Calu3 (cell line): ENCODE measurements at places on chromosomes 7 and 10. TPM values are rescaled to one million over a fixed set of nuclear protein-coding genes. Genes with fewer than 3 reads are reported as not detected.
A peak's percentile ranks its signal among the peaks of the same experiment; 100 is the strongest.

DNA sequence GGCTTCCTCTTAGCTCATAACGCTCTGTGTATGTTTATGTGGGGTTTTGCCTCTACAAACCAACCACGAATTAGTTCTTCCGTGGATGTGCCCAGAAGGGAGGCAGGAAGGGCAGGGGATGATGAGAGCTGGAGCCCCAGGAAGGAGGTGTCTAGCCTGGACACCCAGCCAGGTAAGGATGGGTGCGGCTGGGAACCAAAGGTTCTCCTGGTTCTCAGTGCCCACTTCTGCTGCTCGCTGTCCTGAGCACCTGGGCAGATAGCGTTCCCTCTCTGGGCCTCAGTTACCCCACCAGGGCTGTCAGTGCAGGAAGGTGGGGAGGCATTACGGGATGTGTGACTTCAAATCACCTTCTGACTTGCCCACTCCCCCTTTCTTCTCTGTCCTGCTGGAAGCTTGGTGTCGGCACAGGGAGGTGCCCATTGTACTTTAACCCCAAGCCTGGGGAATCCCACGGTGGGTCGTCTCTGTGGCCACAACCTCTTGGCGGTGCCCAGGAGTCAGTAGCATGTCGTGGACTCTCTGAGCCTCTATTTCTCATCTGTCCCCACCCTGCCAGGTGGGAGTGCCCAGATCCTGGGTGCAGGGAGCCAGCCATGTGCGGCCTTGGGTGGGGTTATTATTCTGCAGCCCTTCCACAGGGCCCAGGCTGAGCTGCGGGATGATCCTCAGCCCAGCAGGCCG lies 18.7 kb upstream of the PCBD1 start:
- no peak for DNase-seq

GRCh38 chr10:33381451-33382215 lies 47.2 kb upstream of the NRP1 start:
- DNase-seq = no peak

The SPOCK2 gene
- total RNA-seq = 162 and 205 TPM in 2 replicates

The VWDE gene
- total RNA-seq = 20.2 and 21.3 TPM in 2 replicates

GRCh38 chr10:109838592-109839244 lies 84.6 kb downstream of the XPNPEP1 start:
- no peak for DNase-seq

The GSTO2 gene
- 25.7 and 26.7 TPM in 2 replicates for total RNA-seq

DNA sequence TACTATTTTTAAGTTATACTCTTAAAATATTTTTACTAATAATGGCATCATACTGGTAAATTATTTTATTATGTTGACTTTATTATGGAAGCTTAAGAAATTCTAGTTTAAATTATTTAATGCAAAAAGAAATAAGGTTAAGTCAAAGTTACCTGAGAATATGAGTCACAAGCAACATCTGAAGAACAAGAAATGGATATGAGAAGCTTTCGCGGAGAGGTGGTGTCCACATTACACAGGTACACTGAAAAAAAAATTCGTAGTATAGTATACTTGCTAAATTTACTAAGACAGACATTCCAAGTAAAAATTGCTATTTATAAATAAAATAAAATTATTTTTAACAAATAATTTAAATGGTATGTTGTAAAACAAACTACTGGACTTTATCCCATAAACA lies 143.8 kb downstream of the AVL9 start:
- no peak for DNase-seq

DNA sequence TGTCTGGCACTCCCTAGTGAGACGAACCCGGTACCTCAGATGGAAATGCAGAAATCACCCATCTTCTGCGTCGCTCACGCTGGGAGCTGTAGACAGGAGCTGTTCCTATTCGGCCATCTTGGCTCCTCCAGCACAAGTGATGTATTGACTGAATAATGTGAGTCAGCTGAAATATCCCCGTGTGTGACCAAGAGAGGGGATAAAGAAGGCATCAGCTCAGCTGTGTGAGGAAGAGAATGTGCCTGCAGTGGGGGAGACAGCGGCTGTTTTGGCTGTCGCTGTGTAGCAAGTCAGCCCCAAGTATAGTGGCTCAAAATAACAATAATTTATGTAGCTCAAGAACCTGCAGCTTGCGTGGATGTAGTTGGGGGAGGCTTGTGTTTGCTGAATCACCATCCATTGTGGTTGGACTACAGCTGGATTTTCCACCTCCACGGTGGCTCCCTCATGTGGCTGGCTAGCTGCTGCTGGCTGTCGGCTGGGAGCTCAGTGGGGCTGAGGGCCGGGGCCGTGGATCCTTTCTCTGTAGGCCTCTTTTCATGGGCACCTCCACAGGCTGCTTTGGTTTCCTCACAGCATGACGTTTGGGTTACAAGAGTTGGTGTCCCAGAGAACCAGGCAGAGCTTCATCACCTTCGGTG lies 434.5 kb downstream of the CCSER2 start:
- no peak for DNase-seq

The NPSR1 gene
- not detected in 2 replicates for total RNA-seq

DNA sequence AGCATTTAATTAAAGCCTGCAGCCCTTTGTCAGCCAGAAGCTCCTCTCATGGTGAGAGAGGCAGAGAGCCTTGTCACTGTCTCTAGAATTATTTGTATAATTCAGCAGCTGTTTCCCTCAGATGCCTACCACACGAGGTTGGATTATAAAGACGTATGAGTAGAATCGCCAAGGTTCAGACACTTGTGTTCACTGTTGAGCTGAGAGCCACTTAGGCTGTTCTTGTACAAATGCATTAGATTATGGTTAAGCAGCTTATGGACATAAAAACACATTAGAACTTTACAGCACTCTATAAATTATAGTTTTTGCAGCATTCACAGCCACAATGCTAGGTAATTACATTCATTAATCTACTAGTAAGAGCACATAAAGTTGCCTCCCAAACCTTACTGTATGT lies 282.6 kb downstream of the AUTS2 start:
- DNase-seq = no peak

The TMEM229A gene
- total RNA-seq = not detected in 2 replicates

DNA sequence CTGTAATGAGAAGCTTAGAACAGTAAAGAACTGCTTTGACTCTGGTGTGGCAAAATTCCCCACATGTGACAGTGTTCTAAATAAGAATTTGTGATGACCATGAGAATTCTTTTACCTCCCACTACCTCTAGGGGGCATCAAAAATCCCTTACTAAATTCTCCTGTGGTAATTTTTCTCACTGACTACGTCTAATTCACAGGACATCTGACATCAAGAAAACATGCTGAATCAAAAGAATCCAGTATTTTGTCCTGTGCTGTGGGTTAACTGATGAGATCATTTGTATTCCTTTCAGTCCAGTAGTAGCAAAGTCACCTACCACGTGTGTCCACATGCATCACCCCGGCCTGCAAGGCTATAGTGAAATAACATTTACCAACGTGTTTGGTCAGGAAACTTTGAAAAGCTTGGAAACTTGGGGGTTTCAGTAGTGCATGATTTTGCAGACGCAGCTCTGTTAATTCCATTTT lies 103.8 kb downstream of the ATE1 start:
- peak; percentile 4 for DNase-seq

- no peak for DNase-seq
These were observed 19.7 kb downstream of the GPRIN2 start for GRCh38 chr10:46536781-46537180.

- no peak for DNase-seq
These were observed 260.6 kb upstream of the DKK1 start for GRCh38 chr10:52053497-52053896.

The CDNF gene
- total RNA-seq = 2.3 and 2.4 TPM in 2 replicates

GRCh38 chr7:78970440-78970916 lies 483.0 kb downstream of the MAGI2 start:
- no peak for DNase-seq

- no peak for DNase-seq
These were observed 76.6 kb downstream of the GRM3 start for GRCh38 chr7:86720306-86720705.

The ZNF425 gene
- 1.0 and 1.5 TPM in 2 replicates for total RNA-seq

GRCh38 chr7:109637428-109637990 lies 1067.8 kb downstream of the DNAJB9 start:
- DNase-seq = no peak

DNA sequence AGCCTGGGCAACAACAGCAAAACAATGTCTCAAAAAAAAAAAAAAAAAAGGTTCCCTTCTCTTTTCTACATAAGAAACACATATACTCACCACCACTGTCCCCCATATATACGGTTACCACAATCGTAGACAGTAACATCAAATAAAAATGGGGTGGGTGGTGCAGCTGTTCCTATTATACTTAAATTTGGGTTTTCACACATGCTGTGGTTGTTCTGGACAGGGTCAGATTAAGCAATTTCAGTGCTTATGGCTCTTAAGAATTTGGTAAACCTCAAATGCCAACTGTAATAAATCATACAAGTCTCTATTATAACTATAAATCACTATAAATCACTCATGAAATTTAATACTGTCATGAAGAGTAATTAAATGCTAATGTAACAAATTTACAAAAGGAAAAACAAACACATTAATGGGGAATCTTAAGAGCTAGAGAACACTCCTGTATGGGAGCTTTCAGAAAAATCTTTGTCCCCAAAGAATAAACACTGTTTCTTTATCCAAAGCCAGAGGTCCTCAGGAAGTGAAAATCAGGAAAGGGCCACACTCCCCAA lies 143.6 kb downstream of the GLI3 start:
- no peak for DNase-seq

GRCh38 chr10:77173615-77174461 lies 463.8 kb downstream of the KCNMA1 start:
- peak; percentile 83 for DNase-seq

- DNase-seq = peak; percentile 6
These were observed 82.6 kb upstream of the PCGF5 start for GRCh38 chr10:91137822-91138221.

DNA sequence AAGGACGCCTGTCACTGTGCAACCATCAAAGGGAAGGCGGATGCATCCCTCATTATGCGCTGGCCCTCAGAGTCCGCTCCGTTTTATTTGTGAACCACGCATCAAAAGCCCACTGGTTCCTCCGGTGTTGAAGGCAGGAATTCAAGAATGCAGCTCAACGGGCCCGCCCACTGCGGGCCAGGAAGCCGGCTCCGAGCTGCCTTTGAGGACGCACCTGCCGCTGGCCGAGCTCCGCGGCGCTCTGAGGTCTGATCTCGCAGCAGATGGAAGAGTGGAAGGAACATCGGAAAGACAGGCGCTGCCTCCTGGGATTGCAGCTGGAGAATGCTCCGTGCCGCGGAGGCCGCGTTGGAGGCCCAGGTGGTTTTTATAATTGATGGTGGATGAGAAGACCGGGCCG lies 56.9 kb upstream of the ADGRA1 start:
- DNase-seq = no peak

The AKR1C2 gene
- 10.6 and 13.2 TPM in 2 replicates for total RNA-seq

The OR2A42 gene
- total RNA-seq = not detected in 2 replicates

DNA sequence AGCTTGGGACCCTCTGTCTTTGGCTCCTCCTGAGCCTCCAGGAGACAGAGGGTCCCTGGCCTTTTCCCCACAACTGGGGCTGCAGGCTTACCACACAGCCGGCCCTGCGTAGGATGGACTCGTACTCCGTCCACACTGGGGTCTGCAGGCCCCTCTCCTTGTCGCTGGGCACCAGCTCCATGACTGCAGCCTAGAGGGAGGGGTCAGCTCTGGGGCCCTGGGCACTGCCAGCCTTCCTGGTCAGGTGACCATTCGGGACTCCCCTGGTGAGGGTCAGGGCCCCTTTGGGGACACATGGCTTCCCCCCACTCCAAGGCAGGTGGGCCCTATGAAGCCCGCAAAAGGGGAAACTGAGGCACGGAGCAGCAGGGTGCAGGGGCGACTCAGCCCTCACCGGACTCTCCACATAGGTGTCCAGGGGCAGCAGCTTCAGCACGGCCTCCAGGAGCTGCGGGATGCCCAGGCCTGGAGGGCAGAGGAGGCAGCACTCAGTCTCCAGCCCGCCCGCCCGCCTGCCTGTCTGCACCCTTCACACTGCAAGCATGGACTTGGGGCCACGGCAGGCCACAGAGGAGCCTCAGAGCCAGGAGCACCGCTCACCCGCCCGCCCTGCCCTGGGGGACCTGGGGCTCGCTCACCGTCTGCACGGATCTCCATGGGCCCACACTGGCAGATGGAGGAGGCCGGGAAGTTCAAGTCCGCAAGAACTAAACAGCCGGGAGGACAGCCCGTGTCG lies 1.1 kb downstream of the FUOM start:
- DNase-seq = no peak

The UMAD1 gene
- total RNA-seq = 25.2 and 25.7 TPM in 2 replicates

DNA sequence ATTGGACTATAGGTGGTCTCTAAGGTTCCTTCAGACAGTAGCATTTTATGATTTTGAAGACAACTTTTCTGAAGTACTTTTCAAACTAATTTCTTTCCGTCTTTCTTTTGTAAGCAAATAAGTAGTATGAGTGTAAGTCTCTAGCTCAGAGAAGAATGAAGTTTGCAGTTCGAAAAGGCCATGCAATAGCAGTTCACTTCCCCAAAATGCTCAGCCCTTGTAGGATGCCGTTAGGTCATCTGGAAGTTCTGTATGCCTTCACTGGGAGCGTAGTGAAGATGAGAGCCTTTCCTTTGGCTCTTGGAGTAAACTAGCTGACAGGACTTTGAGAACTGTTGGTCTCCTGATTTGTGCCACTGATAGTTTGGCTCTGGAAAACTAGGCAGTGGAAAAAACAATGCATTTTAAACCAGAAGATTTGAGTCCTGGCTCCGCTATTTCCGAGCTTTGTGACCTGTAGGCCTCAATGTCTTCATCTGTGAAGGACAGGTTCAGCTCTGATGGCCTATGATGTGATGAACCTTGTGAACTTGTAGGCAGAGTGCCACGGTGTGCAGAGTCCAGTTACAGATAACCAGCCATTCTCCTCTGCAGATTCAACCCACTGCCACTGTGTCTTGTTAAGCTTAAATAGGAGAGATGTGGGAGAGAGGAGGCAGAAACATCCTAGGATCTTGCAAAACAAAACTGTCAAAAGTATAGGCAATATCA lies 18.8 kb downstream of the SGPL1 start:
- no peak for DNase-seq

DNA sequence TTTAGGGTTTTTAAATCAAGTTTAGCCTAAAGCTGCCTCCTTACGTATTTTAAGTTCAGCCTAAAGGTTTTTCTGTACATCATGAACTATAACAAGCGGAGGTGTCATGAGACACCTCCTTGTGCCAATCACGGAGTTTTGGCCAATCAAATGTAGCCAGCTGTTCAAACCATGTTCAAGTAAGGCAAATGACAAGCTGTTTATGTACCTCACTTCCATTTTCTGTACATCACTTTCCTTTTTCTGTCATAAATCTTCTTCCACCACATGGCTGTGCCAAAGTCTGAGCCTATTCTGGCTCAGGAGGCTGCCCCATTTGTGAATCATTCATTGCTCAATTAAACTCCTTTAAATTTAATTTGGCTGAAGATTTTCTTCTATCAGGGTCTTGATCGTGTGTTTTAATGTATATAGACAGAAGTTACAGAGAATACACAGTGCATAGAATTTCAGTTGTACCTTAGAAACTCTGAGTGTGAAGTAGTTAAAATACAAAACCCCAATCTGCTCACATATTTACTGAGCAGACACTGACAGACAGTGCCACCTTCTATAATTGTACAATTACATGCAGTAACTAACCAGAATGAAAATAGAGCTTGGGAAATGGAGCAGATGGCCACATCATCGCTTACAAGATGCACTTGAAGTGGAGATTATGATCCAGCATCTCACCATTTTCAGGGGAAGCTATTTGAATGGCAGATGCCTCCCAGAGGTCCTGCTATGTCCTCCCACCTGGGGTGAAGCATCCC lies 76.9 kb upstream of the LANCL2 start:
- no peak for DNase-seq
